Stimulated activated CD4-positive, alpha-beta T cell treated with anti-CD3 and anti-CD28 coated beads, Interleukin-4, amount 100 ng/mL, for 1 hour (primary cell): ENCODE measurements at places on chromosomes 12 and 14.

- no peak for DNase-seq
Observed at GRCh38 chr14:69048456-69048855, 69.4 kb upstream of the ACTN1 start.

DNA sequence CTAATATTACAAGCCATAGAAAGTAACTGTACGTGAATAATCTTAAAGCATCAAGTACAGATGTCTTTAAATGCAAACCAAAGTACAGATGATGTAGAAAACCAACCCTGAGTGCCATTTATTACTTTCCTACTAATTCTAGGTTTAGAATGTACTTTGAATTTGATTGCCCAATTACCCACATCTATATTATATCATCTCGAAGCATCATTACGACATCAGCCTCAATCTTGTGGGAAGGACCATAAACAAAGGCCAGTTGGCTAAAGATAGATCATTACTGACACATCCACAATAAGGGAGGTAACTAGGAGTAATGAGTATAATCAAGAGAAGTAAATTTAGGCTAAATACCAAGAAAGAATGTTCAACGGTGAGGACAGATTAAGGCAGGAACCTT, 478.9 kb downstream of the BCAT1 start:
- no peak for DNase-seq

DNA sequence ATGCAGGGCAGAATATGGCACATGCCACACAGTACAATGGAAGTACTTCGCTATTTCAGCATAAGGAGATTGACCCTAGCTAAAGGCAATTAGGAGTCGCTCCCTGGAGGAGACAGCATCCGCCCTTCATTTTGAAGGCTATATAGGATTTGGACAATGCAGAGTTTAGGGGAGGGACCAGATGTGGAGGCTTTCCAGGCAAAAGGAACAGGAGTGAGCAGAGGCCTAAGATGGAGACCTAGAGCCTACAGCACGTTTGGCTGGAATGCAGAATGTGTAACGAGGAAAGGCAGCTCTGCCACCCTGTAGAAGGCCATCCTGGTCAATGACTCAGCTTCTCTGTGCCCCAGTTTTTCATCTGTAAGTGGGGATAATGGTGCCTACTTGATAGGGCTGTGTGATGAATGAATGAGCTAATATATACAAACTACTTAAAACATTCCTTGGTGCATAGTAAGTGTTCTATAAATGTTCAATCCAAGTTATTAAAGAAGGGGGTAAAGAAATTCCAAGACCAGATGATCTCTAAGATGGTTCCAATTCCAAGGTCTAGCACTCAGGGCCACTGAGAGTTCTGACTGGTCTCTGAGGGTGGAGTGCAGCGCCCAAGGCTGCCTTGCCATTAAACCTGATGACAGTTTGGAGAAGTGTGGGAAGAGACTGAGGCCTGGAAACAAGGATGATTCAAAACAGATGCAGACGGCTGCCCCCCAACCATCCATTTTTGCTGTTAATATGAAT, 54.3 kb upstream of the FRMD6 start:
- DNase-seq = no peak

DNA sequence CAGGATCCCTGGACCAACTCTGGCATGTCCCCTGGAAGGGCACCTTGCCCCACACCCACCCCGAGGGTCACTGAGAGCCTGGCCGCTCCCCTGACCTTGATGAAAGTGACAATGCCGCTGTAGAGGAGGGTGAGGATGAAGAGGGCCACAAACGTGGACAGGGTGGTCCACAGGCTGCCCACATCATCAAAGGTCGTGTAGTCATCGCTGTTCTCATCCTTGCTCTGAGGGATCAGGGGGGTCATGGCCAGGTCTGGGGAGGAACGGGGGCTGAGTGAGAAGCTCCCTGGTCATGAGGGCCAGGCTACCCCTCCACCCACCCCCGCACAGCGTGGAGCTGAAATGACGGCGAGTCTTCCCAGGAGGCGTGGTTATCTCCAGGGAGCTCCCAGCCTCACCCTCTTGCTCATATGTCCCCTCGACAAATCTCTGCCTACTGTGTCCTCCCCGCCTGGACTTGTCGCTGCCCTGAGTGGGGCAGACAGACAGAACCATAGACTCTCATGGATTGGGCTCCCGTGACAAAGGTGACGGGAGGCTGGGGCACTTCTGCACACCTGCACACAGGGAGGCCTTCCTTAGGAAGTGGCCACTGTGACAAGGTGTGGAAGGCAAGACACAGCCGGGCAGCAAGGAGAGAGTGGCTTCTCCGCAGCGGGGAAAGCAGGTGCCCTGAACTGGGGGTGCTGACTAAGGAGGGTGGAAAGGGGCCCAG, 311.1 kb downstream of the TMEM121 start:
- DNase-seq = no peak

DNA sequence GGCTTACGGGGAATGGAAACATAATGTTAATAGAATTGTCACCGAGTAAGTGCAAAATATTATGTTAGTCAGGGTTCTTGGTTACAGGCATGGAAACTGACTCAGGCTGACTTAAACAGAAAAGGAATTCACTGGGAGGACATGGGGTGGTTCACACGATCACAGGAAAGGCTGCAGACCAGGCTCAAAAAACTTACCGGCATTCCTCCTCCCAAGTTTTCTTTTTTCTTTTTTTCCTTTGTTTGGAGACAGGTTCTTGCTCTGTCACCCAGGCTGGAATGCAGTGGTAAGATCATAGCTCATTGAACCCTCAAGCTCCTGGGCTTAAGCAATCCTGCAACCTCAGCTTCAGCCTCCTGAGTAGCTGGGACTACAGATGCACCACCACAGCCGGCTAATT, 11.9 kb upstream of the UBE2N start:
- DNase-seq = no peak

GRCh38 chr12:25152055-25152454, 42.9 kb downstream of the DNAI7 start:
- no peak for DNase-seq
